ENCODE measurements at places on chromosomes 5 and 9. TPM values are rescaled to one million over a fixed set of nuclear protein-coding genes. Genes with fewer than 3 reads are reported as not detected.

The FCN1 gene
- not detected for total RNA-seq

The TEX48 gene
- total RNA-seq, result 0.75 TPM

The CDX1 gene
- not detected for total RNA-seq

The OR13J1 gene
- total RNA-seq, result not detected

The TAF11L10 gene
- not detected for total RNA-seq

The OSMR gene
- total RNA-seq, result 0.26 TPM

DNA sequence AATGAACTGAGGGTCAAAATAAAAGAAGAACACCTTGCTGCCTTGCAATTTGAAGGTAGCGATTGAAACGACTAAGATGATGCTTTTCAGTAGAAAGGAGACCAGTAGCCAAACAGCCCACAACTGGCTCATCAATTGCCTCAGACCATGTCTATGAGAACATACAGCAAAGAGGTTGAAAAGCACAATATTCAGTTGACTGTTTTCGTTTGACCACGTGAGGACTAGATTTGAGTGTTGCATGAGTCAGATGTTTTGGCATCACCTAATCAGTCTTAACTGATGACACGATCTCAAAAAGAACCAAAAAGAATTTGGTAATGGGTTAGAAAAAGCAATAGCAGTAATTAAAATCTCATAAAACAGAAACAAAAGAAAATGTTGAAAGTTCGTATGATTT is 82.7 kb upstream of the IL7R start:
- DNase-seq, result peak; percentile 60

DNA sequence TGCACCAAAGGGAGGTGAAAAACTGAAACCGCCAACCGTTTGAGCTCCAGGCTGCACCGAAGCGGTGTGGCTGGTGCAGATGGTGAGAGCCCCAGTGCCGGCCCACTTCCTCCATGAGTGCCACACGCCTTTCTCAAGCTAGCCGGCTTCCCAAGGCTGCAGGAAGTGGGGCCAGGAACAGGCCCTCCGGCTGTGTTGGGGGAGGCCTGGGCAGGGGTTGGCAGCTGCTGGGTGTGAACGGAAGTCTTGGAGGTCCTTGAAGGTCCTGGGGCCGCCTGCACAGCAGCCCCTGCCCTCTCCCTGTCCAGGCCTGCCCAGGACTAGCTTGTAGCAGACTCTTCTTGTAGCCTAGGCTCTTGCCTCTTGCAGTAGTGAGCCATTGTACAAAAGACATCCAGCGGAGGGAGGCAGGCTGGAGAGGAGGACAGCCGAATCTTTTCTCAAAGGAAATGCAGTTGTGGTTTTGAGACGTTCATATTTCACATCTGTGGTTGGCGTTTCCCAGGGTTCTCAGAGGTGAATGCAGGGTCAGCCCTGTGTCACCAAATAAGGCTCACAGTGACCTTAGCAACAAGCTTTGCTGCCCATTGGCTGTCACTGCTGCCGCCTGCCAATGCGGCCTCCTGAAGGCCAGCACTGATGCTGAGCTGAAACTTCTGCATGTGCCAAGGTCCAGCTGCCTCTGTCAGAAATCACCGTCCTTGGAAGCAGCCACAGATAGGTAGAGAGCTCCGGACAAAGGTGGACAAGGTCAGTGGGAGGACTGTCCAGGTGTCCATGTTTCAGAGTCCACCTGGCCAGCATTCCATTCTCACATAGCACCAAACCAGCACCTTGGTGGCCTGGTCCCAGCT is 23.9 kb downstream of the IRF1 start:
- peak; percentile 78 for DNase-seq

DNA sequence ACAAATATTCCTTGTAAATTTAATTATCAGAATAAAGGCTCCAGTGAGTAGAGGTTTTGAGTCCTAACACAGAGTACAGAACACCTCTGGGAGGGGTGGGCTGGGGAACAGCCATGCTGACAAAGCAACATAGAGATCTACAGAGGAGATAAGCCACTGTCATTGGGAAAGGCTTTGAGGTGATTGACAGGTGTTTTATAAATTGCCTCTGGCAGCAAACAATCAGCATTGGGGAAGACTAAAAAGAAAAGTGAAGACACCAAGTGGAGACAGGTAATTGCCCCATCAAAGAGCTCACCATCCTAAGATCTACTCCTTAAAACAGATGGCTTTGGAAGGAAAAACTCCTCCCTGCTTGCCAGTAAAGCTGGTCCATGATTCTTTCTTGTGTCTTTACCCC is 189.7 kb upstream of the TLE4 start:
- DNase-seq, result no peak

- no peak for DNase-seq
These were observed 226.5 kb downstream of the FANCC start for GRCh38 chr9:95090871-95091577.

DNA sequence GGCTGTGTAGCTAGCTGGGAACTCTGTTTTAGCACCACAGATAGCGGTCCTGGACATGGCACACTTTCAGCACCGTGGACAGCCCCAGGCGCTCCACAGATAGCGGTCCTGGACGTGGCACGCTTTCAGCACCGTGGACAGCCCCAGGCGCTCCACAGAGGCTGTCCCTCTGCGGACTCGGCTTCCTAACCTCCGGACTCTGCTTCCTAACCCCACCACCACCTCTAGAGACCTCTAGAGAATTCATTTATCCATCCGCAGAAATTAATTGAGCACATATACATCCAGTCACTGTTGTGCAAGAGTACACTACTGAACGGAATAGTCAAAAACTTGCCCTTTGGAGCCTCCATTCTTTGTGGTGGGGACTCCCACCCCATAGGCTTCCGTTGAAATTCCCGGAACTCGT is 27.4 kb downstream of the UNC5A start:
- DNase-seq, result peak; percentile 92

GRCh38 chr5:130692770-130693169 is 472.3 kb downstream of the HINT1 start:
- DNase-seq, result no peak

DNA sequence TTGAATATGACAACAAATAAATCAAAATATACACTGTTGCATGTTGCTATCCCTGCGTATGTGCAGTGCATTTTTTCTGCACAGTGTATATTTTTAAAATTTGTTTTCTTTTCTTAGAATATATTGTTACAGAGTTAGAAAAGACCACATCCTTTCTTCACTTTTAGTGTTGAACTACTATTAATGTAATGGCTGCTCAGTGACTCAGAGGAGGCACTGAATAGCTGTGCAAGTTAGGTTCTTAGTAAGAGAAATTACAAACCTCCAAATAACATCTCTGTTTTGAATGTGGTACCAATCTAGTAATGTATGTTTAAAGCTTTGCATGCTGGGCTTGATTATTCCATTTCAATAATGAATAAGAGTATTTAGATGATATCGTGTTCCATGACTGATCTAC is 208.9 kb upstream of the PRR16 start:
- DNase-seq, result no peak

DNA sequence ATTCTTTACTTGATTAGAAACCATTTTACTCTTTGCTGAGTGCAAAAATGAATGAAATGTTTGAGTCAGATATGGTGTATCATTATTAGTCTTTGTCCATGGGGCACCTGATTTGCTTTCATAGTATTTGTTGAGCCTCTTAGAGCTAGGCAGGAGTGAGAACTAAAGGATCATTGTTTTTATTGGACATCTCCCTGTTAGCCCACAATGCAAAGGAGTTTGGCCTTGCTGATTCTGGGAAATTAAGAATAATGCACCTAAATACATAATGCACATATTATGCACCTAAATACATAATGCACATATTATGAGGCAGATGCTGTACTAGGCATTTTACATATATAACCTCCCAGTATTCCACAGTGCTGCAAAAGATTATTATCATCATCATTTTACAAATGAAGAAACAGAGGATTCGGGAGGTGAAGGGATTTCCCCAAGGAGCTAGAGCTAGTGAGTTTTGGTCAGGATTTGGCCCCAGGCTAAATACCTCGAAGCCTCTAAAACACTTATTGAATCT is 113.0 kb upstream of the LIFR start:
- DNase-seq, result no peak

DNA sequence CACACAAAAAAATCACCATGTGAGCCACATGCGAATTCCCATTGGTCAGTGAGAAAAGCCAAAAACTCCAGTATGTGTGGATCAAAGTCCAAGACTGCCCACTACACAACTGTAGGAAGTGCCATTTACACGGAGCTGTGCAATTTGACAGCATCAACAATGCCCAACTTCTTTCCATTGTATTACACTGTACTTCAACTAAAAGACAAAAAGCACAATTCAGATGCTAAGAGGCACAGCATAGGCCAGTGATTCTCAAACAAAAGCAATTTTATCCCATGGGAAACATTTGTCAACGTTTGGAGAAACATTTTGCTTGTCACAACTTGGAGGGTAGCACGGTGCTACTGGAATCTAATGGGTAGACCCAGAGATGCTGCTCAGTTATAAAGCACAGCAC is 39.8 kb downstream of the IARS1 start:
- no peak for DNase-seq

- no peak for DNase-seq
These were observed 29.0 kb upstream of the CCDC112 start for GRCh38 chr5:115325296-115325959.

DNA sequence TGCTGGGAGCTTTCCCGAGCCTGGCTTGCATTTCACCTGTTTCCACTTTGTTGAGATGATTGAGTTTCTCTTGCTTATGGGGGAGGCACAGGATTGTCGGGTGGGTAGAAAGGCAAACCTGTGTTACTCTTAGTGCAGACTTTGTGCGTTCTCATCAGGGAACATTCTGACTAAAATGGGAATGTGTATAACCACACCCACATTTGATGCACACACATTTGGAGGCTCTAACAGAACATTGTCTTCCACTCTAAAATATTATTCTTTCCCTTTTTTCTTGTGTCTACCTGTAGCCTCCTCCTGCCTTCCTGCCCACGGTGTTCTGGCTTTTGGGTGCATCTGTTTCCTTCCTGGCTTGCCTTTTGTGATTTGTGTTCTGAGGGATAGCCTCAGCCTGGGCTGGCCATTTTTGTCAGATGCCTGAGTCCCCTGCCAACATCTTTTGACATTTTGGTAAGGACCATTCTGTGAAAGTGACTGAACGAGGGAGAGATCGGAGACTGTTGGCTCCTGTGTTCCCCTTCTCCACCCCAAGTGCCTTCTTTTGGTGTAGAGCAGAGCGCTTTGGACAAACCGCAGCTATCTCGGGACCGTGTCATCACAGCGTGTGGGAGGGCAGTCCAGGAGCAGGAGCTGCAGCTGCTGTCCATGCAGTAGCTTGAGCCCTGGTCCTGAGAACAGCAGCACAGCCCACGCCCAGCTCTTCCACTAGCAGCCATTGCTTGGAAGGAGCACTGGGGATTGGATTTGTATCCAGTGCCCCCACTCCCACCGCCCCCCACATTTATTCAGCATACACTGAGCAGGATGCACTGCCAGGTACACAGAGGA is 101.4 kb downstream of the ARHGAP26 start:
- DNase-seq, result no peak

All from activated CD4-positive, alpha-beta T cell treated with anti-CD3 and anti-CD28 coated beads for 36 hours (primary cell).